Activated CD4-positive, alpha-beta T cell treated with anti-CD3 and anti-CD28 coated beads, Interleukin-2, amount 50 U/mL, for 16 hours (primary cell): ENCODE measurements at places on chromosomes 2 and 18.

GRCh38 chr2:63300835-63301234 lies 250.2 kb downstream of the OTX1 start:
- peak; percentile 5 for DNase-seq

GRCh38 chr18:79395761-79396404 lies at the start of gene NFATC1:
TSS of gene NFATC1 (plus strand) at chr18:79395930. CDS start at chr18:79396225, 295 bp downstream.
- peak; percentile 73 for DNase-seq

GRCh38 chr18:7065736-7066135 lies 51.9 kb downstream of the LAMA1 start:
- no peak for DNase-seq

DNA sequence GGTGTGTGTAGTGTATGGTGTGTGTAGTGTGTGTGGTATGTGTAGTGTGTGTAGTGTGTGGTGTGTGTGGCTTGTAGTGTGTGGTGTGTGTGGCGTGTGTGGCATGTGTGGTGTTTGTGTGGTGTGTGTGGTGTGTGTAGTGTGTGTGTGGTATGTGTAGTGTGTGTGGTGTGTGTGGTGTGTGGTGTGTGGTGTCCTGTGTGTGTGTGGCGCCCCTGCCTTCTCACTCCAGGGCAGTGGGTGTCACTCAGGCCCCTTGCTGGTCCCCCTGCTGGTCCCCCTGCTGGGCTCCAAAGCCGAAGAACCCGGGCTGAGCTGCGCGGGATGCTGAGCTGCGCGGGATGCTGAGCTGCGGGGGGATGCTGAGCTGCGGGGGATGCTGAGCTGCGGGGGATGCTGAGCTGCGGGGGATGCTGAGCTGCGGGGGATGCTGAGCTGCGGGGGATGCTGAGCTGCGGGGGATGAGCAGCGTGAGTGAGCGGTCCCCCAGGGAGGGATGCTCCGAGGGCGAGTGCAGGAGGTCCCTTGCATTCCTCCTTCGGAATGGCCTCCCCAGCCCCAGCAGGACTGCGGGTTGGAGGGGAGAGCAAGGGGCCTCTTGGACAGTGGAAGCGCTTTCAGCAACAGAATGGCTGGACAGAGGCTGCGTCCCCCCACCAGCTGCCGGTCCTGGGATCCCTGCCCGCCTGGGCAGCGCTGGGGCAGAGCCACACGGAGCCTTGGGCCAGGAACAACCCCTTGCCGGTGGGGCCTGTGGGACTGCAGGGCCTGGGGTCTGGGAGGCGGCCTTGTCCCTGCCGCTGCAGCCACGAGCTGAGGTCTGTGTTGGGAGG lies 3.4 kb upstream of the RTP5 start:
- DNase-seq: no peak

- no peak for DNase-seq
Measured at GRCh38 chr2:64283006-64283570, 138.9 kb upstream of the PELI1 start.

- no peak for DNase-seq
Measured at GRCh38 chr2:49404108-49404507, 249.8 kb upstream of the FSHR start.

DNA sequence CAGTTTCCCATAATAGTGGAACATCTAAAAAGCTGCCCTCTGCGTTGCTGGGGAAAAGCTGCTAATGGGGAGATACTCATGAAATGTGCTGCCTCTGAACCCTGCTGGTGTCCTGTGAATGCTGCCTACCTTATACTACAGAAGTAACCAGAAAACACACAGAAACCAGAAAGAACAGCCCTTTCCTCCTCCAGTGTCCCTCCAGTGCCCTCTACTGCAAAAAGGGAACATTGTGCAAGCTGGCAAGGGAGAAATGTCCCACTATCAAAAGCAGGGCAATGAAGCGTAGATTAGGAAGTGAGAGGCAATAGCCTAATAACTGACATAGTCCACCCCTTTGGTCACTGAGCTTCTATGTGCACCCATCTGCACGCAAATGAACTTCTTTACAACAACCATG lies 162.7 kb upstream of the ETAA1 start:
- DNase-seq: no peak

DNA sequence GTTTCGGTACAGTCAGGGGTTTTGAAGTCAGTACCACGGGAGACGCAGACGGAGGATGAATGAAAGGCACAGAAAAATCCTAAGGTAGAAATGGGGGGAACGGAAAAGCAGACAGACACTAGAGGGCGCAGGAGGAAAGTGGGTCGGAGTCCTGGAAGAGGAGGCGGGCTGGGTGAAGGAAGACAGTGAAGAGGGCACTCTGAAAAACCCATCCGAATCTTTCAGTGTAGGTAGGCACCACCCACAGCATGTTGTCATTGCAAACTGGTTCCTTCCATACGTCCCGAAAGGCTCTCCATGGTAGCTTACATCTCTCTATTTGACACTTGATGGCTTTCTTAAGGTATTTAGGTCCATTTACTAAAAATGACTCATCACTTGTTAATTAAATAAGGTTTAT lies 18.5 kb upstream of the ZNF236 start:
- DNase-seq: peak; percentile 77

DNA sequence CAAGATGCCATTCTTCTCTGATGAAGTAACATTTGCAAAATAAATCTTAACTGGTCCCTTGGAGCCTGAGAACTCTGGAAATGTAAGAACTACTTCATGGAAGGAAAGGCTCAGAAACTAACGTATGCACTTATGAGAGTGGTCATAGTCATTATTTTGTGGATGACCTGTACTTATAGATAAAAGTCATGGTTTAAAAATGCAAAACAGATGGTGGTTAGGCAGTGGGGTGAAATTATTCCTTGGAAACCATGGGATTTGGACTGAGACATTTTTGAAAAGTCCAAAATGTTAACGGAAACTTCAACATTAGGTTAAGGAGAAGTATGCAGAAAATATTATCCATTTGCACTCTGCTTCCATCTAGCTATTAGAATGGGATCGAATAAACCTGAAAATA lies 223.0 kb downstream of the ICOS start:
- no peak for DNase-seq

DNA sequence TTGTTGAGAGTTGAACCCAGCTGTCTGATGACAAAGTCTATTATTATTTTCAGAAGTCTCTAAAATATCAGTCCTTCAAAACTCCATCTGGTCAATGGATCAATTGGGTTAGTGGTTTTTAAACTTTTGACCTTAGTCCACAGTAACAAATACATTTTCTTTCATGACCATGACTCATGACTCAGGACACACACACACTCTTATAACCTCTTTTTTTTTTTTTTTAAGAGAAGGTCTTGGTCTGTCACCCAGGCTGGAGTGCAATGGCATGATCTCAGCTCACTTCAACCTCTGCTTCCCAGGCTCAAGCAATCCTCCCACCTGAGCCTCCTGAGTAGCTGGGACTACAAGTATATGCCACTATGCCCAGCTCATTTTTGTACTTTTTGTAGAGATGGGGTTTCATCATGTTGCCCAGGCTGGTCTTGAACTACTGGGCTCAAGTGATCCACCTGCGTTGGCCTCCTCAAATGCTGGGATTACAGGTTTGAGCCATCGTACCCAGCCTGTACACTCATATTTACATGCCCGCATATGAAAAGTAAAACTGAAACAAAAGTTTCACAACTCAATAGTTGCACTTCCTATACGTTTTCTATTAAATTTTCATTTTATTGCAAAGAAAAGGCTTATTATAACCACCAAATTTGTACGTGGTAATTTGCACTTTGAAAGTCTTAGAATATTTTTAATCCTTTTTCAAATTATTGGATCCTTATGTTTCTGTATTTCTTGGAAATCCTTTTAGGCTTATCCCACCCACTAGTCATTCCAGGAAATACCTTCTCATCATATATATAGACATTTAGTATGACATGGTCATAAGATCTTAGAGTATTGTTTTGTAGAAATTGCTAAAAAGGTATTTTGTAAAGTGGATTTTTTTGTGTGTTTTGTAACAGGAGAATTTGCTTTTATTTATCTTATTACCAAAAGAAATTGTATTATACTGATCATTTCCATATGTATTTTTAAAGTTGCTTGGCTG lies 199.0 kb downstream of the LPIN1 start:
- DNase-seq: peak; percentile 59

GRCh38 chr2:234480337-234480736 lies 16.5 kb downstream of the ARL4C start:
- DNase-seq: no peak

GRCh38 chr2:66201242-66201641 lies 233.7 kb upstream of the MEIS1 start:
- DNase-seq: no peak

GRCh38 chr2:100178085-100178788 lies 35.8 kb upstream of the AFF3 start:
- peak; percentile 42 for DNase-seq

DNA sequence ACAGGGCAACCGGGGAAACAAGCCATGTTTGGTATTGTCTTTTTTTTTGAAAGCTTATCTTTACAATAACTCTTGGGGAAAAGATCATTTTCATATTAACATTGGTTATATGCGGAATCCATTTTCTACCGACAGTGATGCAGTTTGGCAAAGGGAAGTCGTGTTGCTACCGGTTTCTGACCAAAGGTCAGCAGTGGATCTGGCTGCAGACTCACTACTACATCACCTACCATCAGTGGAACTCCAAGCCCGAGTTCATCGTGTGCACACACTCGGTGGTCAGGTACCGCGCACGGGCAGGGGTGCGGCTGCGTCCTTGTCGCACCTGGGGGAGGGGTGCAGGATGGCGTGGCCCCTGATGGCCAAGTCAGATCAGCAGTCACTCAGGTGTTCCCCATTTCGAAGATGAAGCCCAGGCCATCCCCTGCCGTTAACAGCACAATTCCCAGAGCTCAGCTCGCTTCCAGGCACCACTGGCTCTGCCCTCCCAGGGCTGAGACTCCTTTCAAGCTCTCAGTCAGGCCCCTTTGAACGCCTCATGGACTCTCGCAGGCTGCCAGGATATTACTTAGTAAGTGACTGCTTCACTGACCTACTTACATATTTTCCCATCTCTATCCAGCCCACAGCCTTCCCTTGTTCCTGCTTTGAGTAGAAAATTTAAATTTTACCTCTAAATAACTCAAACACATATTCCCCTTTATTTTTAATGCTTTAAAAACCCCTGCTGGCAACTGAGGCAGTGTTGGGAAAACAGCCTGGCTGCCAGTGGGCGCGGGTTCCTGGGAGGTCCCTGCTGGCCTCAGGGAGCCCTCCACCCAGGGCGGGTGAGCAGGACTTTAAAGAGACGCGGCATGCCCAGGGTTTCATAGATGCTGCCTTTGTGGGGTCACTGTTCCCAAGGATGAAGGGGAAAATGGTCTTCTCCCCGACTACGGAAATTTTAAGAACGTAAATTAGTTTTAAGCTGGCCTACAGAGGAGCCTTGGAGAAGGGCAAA lies 33.6 kb upstream of the RPL31 start:
- DNase-seq: no peak

GRCh38 chr2:176584333-176584732 lies 315.1 kb downstream of the MTX2 start:
- DNase-seq: no peak

GRCh38 chr2:169715379-169716237 lies 18.0 kb upstream of the KLHL23 start:
- DNase-seq: no peak

DNA sequence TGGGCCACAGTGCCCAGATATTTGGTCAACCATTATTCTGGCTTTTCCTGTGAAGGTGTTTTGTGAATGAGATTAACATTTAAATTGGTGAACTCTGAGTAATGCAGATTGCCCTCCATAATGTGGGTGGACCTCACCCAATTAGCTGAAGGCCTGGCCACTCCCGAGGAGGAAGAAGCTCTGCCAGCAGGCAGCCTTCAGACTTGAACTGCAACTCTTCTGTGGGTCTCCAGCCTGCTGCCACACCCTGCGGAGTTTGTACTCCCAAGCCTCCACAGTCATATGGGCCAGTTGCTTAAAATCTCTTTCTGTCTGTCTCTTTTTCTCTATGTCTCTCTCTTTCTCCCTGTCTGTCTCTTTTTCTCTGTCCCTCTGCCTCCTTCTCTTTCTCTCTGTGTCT lies 262.7 kb downstream of the MYCN start:
- DNase-seq: no peak

DNA sequence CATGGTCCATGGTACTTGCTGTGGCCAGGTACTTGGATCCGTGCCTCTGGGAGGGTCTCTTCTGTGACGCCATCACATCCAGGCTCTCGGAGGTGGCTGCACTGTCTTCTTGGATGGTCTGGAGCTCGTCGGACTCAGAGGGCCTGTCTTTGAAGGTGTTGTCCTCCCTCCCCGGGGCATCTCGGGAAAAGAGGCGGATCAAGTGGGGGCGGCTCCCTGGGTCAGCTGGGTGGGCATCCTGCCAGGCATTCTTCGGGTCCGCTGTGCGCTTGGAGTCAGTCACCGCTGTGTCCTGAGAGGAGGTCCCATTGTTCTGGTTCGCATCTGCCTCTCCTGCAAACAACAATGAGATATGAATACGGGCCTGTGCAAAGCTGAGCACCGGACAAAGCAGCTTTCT lies 115.6 kb downstream of the MBP start:
- no peak for DNase-seq

- DNase-seq: no peak
Measured at GRCh38 chr2:241658296-241658695, 20.8 kb downstream of the ATG4B start.

- DNase-seq: no peak
Measured at GRCh38 chr2:48510329-48510728, 19.6 kb upstream of the STON1 start.

DNA sequence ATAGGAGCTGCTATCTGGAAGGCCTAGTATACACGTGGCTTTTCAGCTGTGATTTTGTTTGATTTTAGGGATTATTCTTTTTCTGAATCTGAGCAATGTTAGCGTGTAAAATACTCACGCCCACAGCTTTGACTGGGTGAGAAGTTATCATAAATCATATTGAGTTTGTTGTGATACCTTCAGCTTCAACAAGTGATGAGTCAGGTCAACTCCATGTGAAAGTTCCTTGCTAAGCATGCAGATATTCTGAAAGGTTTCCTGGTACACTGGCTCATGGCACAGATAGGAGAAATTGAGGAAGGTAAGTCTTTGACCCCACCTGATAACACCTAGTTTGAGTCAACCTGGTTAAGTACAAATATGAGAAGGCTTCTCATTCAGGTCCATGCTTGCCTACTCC lies at the start of gene GKN1:
Gene GKN1 (plus strand): TSS at position 386 of the 400 bp plus-strand sequence. CDS start 42 bp downstream, outside the sequence.
- no peak for DNase-seq

DNA sequence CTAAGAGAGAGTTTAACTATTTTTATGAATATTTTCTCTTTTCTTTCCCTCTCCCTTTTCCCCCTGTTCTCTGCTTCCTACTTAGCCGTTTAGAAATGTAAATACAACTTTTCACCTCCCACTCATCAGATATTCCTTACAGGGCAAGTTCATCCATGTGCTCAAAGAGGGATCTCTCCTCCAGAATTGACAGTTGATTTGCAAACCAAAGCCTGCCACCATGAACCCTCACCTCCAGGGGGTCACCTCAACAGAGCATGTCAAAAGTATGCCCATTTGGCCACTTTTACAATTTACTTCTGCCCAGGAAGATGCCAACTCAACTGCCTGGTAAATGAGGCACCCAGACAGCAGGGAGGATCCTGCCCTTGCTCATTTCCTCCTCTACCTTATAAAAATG lies 149.2 kb upstream of the GYPC start:
- DNase-seq: no peak
